Activated naive CD4-positive, alpha-beta T cell treated with anti-CD3 and anti-CD28 coated beads, Interleukin-2, amount 50 U/mL, for 72 hours (primary cell): ENCODE measurements at places on chromosomes 5 and 9. TPM values are rescaled to one million over a fixed set of nuclear protein-coding genes. Genes with fewer than 3 reads are reported as not detected.

GRCh38 chr5:102654559-102655349 lies 100.4 kb upstream of the PAM start:
- no peak for DNase-seq

GRCh38 chr5:68730220-68730978 lies 363.4 kb upstream of the SLC30A5 start:
- no peak for DNase-seq

C5orf46 gene
- not detected for total RNA-seq

GRCh38 chr9:2023042-2023441 lies 7.9 kb downstream of the SMARCA2 start:
- DNase-seq, result no peak

DNA sequence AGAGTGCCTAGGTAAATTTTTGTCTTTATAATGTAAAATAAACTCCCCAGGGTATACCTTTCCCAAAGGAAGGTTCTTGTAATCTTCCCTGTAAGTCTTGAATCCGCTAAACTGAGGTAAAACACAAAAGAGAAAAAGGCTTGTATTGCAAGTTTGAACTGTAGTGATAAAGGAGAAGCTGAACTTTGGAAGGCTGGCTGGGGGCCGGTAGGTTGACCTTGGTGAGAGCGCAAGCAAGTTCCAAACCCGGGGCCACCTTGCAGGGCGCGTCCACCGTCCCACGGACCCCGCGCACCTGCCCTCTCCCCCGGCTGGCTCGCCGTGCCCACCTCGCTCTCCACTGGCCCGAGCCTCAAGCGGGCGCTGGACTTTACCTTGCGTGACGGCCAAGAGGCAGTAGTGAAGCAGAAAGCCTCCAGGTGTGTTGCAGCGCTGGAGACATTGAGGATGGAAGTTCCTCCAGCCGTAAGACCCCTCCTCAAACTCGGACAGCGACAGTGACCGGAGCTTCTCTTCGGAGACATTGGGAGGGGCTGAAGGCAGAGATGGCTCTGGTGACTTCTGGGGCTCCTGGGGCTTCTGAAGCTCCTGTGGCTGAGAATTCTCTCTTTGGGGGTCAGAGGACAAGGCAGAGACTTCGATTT lies 428 bp downstream of the SLCO4C1 start:
- no peak for DNase-seq

EIF4E1B gene
- total RNA-seq, result not detected

GRCh38 chr5:156043351-156043750 lies 283.6 kb upstream of the SGCD start:
- no peak for DNase-seq

DNA sequence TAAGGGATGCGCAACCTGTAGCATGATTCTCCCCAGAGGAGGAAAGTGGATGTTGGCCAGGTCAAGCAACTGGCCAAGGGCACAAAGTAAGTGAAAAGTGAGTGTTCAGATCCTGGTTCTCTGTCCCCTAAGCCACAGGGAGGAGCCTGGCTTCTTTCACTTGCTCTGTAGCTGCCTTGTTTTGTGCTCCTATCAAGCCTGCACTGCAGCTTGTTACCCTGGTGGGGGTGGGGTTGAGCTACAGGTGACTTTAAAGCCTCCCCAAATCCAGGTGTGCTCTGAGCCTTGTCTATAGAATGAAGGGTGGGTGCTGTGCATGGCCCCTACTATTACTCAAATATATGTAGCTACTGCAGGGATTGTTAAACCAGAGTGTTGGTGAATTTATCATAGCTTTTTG lies 32.9 kb downstream of the RALGPS1 start:
- no peak for DNase-seq

DNA sequence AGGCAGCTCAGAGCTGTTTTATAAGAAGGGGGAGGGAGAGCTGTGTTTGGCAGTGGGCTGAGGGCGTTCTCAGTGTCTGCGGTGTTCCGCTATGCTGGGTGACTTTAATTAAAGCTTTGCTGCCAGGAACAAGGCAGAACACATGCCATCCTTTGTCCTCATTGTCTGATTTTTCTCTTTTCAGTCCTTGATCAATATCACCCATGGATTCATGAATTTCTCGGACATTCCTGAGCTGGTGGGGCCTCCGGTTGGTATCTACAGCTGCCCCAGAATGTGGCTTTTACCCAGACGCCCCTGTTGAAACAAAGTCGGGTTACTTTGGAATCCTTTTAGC lies 66.5 kb upstream of the TGFBR1 start:
- DNase-seq, result no peak

DNA sequence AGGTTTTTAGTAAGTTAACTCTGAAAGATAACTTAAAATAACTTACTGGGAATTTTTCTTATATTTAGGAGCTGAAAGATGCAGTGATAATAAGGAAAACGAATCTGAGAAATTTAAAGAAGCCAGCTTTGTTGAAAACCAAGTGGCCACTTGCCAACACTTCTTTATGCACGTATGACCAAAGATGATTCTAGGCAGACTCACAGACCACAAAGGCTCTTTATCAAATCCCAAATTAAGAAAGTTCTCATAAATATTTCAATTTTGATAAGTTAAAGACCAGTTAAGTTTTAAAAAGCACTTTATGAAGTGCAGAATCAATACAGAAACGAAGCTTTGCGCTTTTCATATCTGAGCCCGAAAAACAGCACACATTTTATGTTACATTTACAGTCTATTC lies 1.5 kb downstream of the AFF4 start:
- no peak for DNase-seq

ERCC6L2 gene
- total RNA-seq, result 40.7 TPM
